ENCODE measurements at places on chromosomes 13 and 19.

- no peak for DNase-seq
Measured at GRCh38 chr19:4455719-4456475, 1.7 kb downstream of the UBXN6 start.

GRCh38 chr13:60213236-60213744 is 49.6 kb upstream of the DIAPH3 start:
- no peak for DNase-seq

- peak; percentile 84 for DNase-seq
Measured at GRCh38 chr13:110914331-110915056, 375 bp downstream of the ANKRD10 start.

DNA sequence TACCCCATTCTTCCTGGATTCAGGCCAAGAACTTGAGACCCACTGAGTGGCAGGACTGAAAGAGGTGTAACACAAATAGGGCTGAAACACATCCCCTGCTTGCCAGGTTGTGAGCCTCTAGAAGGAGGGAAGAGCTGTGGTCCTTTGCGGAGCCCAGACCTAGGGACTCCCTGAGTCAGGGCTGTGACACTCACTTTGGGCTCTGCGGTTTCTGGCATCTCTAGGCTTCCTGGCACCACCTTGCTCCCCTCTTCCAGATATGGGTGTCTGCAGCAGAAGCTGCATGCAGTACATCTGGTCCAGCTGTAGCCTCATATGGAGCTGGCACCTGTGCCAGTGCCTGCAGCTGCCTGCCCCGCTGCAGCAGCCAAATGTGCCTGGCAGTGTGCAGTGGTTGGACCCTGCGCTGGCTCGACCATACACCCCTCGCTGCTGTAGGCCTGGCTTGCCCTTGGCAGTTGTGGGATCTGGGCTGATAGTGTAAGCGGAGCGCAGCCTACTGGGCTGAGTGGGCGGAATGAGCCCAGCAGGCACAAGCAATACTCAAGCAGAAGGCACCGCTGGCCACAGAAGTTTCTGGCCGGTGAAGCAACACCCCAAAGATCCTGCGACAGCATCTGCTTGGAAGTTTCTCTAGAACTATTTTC is 290.4 kb downstream of the SLITRK6 start:
- no peak for DNase-seq

DNA sequence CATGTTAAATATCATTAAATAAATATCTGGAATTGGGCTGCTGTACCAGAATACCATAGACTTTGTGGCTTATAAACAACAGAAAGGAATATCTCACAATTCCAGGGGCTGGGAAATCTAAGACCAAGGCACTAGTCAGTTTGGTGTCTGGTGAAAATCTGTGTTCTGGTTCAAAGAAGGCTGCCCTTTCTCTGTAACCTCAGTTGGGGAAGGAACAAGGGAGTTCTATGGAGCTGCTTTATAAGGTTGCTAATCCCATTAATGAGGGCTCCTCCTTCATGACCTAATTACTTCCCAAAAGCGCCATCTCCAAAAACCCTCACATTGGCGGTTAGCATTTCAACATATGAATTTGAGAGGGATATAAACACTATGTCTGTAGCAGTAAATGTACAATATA is 480.9 kb downstream of the GPC5 start:
- DNase-seq = no peak

DNA sequence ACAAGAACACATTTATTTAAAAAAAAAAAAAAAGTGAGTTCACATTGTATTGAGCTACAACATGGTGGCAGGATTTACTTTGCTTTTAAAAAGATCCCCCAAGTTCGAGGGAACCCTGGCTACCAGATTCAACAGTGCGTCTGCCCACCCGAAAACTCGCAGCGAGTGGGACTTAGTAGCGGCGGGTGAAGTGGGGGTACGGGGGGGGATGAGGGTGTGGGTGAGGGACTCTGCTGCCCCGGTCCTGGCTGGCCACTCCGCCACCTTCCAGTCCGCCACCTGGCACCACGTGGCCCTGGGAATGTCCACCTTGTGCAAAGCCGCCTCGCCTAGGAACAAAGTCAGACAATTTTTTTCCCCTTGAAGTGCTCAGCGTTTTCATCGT is 19.3 kb upstream of the TINCR start:
- DNase-seq = no peak

DNA sequence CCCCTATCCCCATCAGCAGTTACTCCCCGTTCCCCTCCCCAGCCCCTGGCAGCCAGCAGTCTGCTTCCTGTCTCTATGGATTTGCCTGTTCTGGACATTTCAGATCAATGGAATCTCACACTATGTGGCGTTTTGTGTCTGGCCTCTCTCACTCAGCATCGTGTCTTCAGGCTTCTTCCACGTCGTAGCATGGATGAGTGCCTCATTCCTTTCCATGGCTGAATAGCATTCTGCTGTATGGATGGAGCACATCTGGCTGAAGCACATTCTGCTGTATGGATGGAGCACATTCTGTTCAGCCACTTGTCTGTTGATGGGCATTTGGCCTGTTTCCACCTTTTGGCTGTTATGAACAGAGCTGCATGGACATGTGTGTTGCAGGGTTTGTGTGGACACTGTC is 29.5 kb downstream of the CRTC1 start:
- no peak for DNase-seq

- DNase-seq = peak; percentile 3
Measured at GRCh38 chr13:52845334-52845761, 3.1 kb downstream of the PCDH8 start.

DNA sequence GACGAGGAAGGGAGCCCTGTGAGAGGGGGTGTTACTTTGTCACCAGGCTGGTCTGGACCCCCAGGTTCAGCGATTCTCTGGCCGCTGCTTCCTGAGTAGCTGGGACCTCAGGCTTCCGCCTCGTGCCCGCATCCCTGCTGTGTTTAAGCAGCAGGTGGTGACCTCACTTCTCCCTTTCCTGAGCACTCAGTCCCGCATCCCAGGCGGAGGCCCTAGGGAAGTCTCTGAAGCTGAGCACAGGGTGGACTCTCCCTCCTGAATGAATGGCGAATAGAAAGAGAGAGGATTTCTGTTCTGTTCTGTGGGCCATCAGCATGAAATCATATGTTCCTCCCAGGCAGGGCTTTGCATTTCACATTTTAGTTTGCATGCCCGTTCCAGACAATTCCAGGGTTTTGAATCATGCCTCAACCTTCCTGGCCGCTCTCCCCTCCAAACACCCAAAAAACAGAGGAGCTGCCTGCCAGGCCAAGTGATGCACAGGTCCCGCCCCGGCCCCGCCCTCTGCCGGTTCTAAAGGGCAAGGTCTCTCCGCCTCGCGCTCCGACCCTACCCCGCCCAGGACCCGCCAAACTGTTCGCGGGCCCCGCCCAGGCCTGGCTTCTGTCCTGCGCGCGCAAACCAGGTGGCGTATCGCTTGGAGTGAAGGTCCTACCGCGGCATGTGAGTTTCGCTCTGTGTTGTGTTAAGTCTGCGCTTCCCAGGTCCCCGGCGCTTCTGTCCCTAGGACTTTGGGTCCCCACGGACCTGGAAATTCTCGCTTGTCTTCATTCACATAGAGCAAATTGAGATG is 35.1 kb upstream of the ZNF808 start:
- peak; percentile 9 for DNase-seq

DNA sequence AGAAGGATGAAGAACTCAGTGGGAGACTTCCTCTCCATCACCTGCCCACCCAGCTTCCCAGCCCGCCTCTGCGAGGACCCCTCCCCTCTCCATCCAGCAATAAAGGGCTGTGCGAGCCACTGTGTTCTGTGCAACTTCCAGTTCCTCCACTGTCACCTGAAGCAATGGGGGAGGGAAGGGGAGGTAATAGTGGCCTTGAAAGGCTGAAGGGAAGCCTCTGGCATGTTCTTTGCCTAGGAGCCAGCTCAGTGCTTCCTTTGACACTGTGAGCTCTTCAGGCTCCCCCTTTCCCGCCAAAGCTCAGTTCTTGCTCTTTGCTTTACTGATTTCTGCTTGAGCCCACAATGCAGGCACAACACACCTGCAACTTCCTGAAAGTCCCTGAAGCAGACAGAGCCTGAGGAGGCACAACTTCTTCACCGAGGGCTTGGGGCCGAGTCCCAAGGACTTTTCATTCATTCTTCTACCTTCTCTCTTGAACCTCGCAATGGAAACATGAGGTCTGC is 73.2 kb upstream of the DOCK9 start:
- no peak for DNase-seq

- no peak for DNase-seq
Measured at GRCh38 chr13:101709952-101710351, 257.5 kb downstream of the ITGBL1 start.

GRCh38 chr19:4897146-4897545 is 5.5 kb downstream of the ARRDC5 start:
- no peak for DNase-seq

- no peak for DNase-seq
Measured at GRCh38 chr13:67509018-67509417, 278.9 kb upstream of the PCDH9 start.

DNA sequence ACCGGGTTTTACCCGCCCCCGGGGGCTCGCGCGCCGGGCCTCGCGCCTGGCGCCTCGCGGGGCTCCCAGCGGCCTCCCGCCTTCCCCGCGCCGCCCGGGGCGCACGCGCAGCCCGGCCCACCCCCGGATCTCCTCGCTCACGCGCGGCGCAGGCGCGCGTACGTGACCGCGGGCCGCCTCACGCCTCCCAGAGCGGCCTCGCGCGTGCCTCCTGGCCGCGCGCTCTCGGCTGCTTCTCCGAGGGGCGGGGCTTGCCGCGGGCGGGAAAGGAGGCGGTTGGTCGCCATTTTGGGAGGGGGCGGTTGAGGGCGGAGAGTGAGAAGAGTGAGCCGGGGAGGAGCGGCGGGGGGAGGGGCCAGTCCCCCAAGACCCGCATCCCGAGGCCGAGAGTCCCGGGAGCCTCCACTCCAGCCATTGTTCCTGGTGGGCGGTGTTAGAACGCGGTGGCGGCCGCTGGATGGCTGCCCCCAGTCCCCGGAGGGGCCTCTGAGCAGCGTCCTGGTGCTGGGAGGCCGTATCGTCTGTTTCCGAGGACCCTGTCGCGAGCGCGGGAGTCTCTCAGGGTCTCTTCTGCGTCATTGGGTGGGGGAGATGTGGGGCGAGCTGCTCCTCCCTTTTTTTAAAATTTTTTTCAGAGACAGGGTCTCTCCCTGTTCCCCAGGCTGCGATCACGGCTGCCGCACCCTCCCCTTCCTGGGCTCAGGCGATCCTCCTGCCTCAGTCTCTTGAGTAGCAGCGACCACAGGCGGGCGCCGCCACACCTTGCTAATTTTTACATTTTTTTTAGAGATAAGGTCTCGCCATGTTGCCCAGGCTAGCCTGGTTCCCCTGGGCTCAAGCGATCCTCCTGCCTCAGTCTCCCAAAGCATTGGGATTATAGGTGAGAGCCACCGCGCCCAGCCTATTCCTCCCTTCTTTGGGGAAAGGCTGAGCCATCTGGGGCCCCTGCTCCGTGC is at the start of gene ZNF541:
Gene ZNF541 (minus strand): TSS at position 78 of the 956 bp plus-strand sequence. CDS start 17,292 bp downstream, outside the sequence.
- DNase-seq = peak; percentile 70

DNA sequence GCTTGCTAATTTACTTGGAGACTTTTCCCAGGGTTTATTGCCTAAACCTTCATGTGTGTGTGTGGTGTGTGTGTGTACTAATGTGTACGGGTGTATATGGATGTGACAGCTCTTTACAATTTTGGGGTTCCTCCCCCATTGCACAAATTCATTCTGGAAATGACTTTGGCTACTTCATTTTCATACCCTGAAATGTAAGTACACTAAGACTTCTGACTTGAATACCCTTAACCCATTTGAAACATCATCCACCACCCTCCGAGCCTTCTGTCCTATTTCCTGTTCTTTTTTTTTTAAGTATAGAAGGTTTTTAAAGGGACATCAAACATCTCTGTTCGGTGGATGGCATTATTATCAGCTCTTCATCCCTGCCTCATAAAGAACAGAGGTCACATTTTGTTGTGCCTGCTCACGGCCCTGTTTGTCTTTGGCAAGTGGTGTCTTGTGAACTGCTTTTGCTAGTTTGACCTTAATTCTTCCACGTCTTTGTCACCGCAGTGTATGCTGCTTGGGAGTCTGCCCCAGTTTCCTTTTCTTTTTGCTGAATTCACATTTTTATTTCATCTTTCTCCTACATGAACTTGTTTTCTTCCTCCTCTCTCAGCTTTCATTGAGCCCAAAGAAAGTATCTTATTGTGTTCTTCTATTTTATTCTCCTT is 228.3 kb downstream of the FOXO1 start:
- no peak for DNase-seq

DNA sequence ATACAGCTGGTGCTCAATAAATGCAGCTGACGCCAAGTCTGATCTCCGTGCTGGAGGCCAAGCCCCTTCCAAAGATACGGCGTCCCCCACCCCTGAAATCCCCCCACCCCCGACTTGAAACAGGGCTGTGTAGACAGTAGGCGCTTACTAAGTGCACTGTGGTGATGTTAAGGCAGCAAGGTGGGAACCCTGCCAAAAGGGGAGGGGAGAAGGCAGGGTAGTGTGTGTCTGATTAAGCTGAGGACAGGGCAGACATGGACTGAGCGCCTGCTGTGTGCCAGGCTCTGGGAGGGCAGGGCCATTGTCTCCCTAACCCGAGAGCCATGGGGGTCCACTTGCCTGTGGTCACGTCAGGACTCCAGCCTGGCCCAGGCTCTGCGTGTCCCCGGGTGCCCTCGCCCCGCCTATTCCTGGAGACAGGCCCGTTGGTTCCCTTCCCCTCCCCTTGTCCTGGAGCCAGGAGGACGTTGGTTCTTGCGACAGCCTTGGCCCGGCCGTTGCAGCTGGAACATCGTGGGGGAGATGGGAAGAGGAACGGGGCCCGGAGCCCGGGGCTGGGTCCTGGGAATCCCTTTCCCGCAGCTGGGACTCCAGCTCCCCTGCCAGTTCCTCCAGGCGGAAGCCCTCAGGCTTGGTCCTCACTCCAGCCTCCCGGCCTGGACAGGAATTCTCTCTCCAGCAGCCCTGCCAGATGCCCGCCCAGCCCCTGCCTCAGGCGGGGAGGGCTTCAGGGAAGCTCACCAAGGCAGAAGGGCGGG is 1.7 kb upstream of the ELANE start:
- DNase-seq = no peak

GRCh38 chr13:32125221-32125689 is 93.7 kb downstream of the FRY start:
- no peak for DNase-seq

- no peak for DNase-seq
Measured at GRCh38 chr19:11199517-11199916, 2.2 kb upstream of the KANK2 start.

DNA sequence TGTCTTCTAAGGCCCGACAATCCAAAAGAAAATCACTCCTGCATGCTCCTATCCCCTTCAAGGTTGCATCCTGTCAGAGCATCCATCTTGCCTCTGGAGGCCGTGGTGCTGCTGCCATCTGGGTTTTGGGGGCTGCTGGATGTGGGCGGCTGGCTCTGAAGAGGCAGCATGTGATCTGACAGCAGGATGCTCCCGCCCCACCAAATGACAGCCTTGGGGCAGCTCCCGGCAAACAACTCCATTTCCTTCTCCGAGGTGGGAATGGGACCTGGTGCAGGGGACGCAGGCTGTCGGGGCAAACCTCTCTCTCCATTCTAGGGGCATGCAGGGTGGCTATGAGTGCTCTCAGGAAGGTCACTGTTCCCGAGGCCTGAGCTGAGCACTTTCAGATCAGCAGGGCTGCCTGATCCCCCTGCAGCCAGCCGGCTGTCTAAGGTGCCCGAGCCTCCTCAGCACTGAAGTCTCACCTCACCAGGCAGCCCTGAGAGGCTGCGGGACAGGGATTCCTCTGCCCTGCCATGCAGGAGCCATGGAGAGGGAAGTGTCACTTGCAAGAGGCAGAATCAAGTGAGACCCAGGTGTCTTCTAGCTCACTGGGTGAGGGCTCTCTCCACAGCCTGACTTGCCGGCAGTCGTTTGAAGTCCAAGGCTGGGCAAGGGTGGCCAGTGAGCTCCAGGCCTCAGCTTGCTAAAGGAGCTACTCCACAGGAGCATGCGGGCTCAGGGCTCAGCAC is 28.8 kb downstream of the TSSK6 start:
- no peak for DNase-seq

- DNase-seq = peak; percentile 14
Measured at GRCh38 chr13:21060338-21061028, 903 bp downstream of the LATS2 start.

GRCh38 chr13:102322211-102322610 is 79.6 kb downstream of the FGF14 start:
- no peak for DNase-seq

Data from stimulated activated naive CD8-positive, alpha-beta T cell treated with anti-CD3 and anti-CD28 coated beads, Interleukin-15, amount 100 ng/mL, for 72 hours (primary cell).